ENCODE measurements at places on chromosomes 11 and 22. TPM values are rescaled to one million over a fixed set of nuclear protein-coding genes. Genes with fewer than 3 reads are reported as not detected.

DNA sequence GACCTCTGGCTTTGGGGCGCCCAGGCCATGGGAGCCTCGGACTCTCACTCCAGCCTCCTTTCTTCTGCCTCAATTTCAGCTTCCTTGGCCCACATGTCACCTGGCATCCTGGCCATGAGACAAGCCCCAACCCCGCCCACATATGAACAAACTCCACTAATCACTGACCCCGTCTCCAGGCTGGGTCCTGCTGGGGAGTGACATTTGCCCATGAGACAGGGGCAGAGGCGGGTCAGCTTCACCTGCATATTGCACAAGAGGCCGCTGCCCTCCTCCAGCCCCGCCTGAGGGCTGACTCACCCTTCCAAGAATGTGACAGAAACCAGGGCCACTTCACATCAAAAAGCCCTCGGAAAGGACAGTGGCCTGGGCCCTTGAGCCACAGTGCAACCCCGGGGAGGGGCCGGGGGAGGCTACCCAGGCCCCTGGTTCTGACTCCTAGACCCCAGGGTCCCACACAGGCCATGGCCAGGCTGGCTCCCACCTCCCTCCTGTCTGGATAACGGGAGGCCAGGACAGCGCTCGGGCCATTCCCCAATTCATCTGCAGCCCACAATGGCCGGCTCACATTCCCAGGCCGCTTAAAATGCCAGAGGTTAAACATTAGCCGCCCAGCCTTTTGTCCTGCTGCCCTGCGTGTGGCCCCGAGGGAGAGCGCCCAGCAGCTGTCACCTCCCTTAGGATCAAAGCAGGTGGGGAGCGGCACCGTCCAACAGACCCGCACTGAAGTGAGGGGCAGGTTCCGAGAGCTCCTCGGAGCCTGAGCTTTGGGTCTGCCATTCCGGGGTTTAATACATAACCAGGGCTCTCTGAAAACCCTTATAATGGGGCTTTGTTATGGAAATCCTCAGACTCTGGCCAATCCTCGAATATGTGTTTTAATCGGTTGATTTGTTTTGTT lies 42.3 kb downstream of the TRMU start:
- no peak for DNase-seq

Gene GSTT2B
- 0.95 TPM for total RNA-seq

Gene THY1
- total RNA-seq = 48.4 TPM

Gene ACRV1
- total RNA-seq = not detected

Gene NOX4
- 2.6 TPM for total RNA-seq

Gene OR8A1
- not detected for total RNA-seq

GRCh38 chr11:64156235-64157011 lies 9.5 kb downstream of the MACROD1 start:
- DNase-seq = no peak

DNA sequence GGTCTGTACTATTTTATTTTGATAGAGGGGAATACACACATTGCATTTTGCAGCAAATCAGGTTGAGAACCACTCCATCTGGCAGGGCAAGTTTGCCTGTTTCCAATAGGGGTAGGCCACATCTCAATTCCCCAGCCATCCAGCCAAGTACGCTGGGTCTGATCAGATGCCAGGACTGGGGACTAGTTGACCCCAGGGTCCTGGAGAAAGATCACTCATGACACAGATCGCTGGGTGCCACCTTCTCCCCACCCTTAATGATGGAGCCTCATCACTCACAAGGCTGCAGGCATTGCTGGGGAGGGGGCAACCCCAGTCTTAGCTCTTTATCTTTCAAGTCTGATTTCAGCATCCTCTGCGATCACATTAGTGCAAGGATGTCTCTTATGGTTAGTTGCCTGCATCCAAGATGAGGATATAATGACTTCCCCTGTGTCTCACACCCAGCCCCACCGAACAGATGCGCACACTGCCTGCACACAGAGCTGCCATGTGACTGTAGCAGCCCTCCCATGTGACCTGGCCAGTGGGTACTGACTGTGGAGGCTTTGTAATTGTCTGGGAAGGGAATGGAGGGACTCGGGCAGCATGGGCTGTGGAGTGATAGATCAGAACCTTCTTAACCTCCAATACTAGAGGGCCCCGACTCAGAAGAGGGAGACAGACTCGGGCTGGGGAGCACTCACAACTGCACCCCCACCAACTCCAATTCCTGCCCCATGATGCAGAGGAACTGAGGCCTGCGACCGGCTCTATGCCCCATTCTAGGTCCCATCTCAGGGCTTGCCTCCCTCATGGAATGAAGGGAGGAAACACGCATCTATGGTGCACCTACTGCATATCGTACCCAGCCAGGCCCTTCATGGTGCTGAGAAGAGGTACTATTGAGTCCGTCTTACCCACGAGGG lies 155.8 kb downstream of the DSCAML1 start:
- DNase-seq = no peak

DNA sequence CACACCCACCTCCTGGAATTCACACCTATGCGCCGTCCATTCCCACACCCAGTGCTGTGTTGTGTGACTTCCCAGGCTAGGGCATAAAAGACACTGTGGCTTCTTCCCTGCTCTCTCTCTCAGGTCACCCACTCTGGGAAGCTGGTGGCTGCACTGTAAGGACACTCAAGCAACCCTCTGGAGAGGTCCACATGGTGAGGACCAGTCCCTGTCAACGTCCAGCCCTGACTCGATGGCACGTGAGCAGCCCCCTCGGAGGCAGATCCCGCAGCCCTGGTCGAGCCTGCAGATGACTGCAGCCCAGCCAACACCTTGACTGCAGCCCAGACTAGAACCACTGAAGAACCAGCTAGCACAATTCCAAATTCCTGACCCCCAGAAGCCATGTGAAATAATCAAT lies 16.2 kb downstream of the CBX7 start:
- no peak for DNase-seq

Gene TRIM49
- not detected for total RNA-seq

Gene GDPD4
- not detected for total RNA-seq

Gene CLCF1
- 39.7 TPM for total RNA-seq

DNA sequence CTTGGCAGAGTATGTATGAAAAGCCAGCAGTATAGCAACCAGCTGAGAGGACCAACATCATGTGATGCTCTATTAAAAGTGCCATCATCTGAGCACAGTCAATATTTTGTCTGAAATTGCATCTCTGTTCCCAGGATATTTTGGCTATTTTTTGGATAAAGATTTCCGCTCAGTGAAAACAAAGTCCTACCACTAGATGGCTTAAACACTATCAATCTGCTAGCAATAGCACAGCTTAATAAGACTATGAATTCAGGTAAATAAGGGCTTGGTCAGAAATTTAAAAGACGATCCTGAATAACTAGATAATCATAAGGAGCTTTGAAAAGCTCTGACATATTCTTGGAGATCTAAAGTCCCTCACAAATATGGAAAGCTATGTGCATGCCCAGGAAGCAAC lies 74.4 kb downstream of the MS4A13 start:
- no peak for DNase-seq

Gene TMPRSS6
- not detected for total RNA-seq

DNA sequence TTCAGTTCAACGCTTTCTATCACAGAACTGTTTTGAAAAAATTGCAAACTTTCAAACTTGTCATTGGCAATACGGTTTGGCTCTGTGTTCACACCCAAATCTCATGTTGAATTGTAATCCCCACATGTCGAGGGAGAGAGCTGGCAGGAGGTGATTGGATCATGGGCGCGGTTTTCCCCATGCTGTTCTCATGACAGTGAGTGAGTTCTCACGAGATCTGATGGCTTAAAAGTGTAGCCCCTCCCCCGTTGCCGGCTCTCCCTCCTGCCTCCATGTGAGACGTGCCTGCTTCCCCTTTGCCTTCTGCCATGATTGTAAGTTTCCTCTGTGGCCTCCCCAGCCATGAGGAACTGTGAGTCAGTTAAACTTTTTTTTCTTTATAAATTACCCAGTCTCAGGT lies 1144.0 kb downstream of the BRD1 start:
- no peak for DNase-seq

Gene TPBGL
- not detected for total RNA-seq

DNA sequence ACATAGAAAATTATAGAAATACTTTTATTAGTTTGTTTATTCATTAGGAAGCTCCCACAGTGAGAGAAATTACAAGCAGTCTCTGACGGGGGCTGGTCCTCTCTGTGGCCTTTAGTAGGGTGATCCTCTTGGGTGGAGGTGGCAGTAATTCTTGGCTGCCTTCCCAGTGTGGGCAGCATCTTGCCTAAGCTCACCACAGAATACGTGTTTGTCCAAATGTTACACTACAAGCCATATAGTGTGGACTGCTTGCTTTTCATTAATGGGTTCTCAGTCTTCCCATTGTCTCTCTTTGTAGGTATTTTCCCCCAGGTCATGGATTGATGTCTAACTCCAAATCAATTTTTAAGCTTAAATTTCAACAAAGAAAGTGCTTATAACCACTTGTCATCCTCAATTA lies 43.3 kb downstream of the ENDOD1 start:
- no peak for DNase-seq

Gene RNF169
- total RNA-seq = 15.2 TPM

- DNase-seq = no peak
These were observed 94.0 kb downstream of the RCN1 start for GRCh38 chr11:32184723-32185376.

DNA sequence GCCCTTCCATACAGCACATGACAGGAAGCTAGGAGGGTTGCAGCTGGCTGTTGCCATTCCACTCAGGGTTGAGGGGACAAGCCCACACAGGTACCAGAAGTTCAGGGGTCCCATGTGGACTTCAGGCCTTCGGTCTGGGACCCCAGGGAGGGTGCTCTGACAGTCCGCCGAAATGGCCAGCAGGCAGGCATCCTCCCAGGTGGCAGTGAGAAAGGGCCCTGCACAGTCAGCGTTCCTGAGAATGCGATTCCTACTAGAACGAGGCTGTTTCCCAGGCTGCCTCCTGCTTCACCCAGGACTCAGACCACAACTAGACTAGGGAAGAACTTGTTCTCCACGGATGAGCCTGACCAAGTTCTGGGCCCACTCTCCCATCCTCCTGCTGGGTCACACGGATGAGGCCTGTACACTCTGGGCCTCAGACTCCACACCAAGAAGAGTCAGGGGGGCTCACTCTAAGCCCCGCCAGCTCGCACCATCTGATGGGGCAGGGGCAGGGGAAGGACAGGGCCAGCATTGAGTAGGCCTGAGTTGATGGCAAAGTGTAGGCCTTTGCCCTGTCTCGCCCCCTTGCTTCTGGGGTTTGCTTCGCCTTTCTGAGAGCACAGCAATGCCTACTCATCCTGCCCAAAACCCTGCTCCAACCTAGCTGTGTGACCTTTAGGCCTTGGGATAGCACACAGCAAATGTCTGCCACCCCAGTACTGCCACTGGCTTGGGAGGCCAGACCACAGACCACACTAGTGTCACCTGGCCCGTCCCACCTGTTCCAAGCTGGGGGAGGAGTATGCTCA lies 14.0 kb downstream of the KCNQ1OT1 start:
- DNase-seq = no peak

Gene MLC1
- total RNA-seq = not detected

DNA sequence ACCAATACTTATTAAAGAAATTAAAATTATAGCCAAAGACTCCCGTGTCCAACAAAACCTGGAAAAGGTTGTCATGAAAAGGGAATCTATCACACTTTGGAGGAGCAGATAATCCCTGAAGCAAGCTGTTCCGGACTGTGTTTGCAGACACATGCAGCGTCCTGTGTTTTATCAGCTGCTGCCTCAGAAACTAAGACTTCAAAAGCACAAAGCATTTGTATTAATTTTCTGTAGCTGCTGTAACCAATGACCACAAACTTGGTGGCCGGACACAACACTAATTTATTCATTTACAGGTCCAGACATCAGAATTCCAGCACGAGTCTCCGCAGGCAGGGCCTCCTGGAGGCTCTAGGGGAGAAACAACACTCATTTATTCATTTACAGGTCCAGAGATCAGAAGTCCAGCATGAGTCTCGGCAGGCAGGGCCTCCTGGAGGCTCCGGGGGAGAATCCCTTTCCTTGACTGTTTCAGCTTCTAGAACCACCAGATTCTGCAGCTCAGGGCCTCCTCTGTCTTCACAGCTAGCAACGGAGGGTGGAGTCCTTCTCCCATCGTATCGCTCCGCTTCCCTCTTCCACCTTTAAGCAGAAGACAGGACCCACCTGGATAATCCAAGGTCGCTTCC lies 465.3 kb downstream of the BRD1 start:
- DNase-seq = no peak

Gene VPREB3
- total RNA-seq = not detected

Gene ADM2
- total RNA-seq = not detected

Gene OR8D4
- not detected for total RNA-seq

DNA sequence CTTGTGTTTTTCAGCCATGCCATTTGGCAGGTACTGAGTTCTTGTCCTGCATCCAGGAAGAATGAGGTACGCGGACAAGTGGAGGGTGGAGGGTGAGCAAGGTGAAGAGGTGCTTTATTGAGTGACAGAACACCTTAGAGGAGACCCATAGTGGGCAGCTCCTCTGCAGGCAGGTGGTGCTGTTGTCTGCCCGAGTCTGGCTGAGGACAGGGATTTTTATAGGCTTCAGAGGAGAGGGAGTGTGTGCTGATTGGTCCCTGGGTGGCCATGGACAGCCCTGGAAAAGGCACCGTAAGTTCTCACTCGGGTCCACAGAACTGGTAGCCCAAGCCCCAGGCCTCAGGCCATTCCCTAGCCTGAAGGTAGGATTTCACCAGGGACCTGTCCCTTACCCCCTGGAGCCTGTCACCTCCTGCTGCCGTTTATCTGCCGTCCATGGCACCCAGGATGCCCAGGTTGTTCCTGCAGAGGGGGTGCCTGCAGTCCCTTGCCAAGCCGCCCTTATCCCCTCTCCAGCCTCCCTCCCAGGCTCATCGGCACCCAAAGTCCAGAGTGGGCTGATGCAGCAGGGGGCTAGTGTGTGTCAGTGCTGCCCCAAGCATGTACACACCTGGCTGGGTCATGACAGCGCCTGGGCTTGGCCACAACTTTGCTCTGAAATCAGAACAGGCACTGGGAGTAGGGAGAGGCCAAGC lies 213.6 kb downstream of the LRRC4C start:
- DNase-seq = no peak

- DNase-seq = no peak
These were observed 56.6 kb downstream of the CCDC81 start for GRCh38 chr11:86431258-86431657.

GRCh38 chr11:78201096-78201818 lies 12.5 kb downstream of the USP35 start:
- DNase-seq = no peak

Gene PKDREJ
- not detected for total RNA-seq

Measured in omental fat pad (tissue), 4 donors.